Stimulated activated CD4-positive, alpha-beta T cell treated with anti-CD3 and anti-CD28 coated beads, Interleukin-2, amount 100 ng/mL, for 48 hours (primary cell): ENCODE measurements at places on chromosomes 2 and 18.

- DNase-seq = no peak
Measured at GRCh38 chr2:33496726-33497125, 20.3 kb downstream of the RASGRP3 start.

DNA sequence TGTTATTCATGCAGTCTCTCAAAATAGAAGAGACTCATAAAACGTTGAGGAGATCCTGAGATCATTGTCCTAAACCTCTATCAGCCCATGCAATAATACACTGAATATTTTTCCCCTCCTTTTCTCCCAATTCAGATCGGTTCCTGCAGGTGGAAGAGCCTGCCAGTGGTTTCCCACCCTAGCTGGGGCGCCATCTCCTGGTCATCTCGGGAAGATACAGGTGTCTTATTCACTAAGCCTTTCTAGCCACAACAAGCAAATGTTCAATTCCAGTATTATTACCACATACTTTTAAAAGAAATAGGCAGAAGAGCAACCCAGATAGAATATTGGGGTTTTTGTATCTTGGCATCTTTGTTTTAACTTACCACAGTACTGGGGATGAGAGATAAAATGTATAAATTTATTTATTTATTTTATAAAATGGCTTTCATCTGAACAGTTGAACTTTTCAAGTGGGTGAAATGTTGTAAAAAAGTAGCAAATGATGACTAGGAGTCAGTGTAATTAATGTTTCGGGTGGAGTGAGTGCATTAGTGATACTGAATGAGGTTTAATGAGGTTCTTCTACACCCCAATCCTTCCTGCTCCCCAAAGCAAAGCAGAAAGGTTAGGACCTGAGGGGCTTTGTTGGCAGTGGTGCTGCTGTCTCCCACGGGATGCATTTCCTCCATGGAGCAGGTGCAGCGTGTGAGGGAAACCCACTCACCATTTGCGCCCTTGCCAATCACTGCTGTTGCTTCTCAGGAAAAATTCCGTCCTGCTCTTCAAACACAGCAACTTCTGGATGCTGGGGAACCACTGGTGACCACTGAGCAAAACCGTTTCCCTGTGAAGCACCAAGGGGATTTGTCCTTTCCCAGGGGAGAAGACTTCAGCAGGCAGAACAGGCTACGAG, 147.1 kb upstream of the FHL2 start:
- peak; percentile 74 for DNase-seq

GRCh38 chr18:75066936-75067335, 142.0 kb downstream of the PTGR3 start:
- DNase-seq = no peak

GRCh38 chr2:45789317-45789716, 137.8 kb downstream of the PRKCE start:
- DNase-seq = no peak

- no peak for DNase-seq
Measured at GRCh38 chr2:3433339-3433699, 53.8 kb downstream of the TRAPPC12 start.

DNA sequence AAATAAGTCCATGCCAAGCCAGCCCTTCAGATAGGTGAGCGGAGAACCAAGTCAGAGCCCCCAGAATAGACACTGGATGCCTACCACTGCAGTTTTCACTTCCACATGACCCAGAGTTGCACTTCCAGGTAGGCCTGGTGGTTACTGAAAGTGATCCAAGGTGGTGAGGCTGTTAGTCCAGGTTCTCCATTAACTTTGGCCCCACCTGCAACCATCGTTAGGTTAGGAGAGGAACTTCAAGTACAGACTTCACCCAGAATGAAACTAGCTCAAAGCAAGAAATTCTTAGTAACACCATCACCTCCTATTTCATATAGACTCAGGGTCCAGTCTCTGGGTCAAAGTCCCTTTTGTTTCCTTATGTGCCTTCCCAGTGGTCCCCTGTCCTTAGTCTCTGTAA, 293.1 kb upstream of the ID2 start:
- no peak for DNase-seq

DNA sequence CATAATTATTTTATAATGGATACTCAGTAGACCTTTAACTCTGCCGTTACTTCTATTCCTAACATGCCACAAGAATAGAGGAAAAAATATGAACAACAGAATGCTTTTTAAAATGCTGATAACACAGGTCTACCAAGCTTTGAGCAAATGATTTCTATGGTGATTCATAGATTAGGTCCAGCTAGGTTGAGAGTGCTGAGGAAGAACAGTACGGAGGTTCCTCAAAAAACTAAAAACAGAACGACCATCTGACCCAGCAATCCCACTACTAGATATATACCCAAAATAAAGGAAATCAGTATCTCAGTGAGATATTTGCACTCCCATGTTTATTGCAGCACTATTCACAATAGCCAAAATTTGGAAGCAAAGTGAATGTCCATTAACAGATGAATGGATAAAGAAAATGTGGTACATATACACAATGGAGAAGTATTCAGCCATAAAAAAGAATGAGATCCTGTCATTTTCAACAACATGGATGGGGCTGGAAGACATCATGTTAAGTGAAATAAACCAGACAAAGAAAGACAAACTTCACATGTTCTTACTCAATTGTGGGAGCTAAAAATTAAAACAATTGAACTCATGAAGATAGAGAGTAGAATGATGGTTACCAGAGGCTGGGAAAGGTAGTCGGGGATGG, 111.6 kb upstream of the SERTAD2 start:
- no peak for DNase-seq

GRCh38 chr2:9818097-9818496, 25.2 kb upstream of the TAF1B start:
- no peak for DNase-seq

- no peak for DNase-seq
Measured at GRCh38 chr2:74493546-74493945, 5.9 kb downstream of the LBX2 start.

- DNase-seq = no peak
Measured at GRCh38 chr18:50189160-50189559, 5.8 kb downstream of the MYO5B start.

GRCh38 chr18:11871501-11871900, 20.3 kb downstream of the CHMP1B start:
- no peak for DNase-seq

DNA sequence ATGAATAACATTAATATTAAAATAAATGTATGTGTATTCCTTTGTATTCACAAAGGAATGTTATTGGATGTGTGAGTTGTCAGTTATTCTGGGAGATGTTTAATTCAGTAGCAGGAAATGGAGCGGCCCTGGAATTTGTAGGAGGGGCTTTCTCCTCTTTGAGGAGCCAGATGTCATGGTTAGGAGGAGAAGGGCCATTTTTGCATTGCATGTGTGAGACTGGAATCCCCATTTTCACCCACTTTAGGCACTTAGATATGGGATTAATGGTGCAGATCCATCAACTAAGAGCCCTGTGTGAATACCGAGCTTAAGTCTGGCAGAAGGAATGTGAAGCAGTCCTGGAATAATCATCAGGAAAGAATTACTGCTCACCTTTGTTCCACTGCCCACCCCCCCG, 439.2 kb downstream of the PARD3B start:
- no peak for DNase-seq

DNA sequence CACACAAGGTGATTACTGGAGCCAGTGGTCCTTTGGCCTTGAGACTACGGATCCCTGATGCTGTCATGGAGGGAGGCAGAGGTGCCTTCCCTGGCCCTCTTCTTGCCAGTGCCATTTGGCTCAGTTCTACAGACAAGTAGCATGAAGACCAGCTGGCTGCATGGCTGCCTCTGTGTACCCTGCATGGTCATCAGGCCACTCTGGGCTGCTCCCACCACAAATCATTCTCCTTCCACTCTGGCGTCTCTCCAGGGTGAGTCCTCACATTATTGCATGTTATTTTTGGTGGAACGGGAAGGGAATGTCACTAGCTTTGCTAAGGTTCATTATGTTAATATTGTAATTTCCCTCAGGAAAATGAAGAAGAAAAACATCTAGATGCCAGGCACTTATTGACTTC, 229.8 kb downstream of the VAPA start:
- DNase-seq = no peak

DNA sequence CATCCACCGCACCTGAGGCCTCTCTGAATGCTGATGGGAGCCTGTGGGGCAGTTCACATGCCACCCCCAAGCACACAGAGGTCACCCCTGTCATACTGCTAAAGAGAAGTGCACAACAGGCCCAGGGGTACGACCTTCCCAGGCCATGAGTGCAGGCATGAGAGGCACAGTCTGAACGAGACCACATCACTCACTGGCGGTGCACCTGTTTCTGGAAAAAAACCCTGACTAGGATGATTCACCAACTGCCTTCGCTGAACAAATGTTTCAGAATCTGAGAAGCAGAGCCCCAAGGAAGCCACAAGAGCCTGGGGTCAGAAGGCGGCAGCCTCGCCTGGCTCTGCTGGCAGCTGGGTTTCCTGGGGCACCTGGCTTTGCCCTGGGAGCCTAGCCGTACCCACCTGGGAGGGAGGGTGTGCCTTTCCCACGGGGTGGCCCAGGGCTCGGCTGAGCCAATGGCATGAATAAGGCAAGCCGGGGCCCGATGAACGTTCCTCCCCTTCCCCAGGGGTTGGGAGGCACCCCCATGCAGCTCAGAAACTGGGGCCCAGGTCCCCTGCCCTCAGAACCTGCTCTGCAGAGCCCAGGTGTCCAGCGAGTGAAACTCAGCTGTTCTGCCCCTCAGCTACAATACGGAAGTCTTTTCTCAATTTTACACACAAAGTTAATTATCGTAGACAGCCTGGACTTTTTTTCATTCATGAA, 73.8 kb downstream of the HDAC4 start:
- DNase-seq = peak; percentile 53

DNA sequence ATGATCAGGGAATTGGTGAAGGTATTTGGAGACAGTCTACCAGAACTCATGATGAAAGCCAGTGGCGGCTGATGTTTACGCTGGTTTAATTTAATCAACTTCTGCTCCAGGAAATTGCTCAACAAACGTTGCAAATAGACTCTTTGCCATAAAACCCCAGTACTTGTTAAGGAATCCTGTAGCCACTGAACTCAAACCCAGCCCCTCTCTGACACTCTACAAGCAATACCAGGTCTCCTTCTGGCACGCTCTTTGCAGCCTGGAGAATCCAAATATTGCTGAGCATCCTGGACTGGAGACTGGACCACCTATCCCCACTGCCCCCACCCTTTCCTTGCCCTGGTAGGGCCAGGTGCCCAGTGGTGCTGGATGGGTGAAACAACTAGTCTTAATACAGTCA, 308.2 kb downstream of the FBXO15 start:
- DNase-seq = no peak

GRCh38 chr2:190979906-190980629, 33.9 kb downstream of the STAT1 start:
- DNase-seq = no peak

GRCh38 chr2:224555823-224556366, 29.3 kb downstream of the CUL3 start:
- DNase-seq = no peak

DNA sequence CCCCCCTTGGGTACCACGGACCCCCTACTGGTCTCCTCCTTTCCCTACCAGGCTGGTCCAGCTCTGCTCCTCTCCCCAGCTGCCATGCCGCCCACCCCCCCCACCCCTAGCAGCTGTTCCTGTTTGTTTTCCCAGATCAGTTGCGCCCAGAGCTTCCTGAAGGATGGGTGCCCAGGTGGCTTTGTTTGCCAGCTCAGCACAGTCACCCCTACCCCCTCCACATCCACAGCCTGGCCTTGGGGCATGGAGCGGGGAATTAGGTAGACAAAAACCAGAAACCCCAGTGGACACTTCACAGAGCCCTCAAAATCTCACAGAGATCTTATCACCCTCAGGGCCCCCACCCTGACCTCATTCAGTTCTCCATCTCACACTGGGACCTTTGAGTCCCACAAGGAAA, 3.7 kb upstream of the CRYBA2 start:
- no peak for DNase-seq

GRCh38 chr2:231521443-231521842, 8.8 kb downstream of the NMUR1 start:
- DNase-seq = no peak

DNA sequence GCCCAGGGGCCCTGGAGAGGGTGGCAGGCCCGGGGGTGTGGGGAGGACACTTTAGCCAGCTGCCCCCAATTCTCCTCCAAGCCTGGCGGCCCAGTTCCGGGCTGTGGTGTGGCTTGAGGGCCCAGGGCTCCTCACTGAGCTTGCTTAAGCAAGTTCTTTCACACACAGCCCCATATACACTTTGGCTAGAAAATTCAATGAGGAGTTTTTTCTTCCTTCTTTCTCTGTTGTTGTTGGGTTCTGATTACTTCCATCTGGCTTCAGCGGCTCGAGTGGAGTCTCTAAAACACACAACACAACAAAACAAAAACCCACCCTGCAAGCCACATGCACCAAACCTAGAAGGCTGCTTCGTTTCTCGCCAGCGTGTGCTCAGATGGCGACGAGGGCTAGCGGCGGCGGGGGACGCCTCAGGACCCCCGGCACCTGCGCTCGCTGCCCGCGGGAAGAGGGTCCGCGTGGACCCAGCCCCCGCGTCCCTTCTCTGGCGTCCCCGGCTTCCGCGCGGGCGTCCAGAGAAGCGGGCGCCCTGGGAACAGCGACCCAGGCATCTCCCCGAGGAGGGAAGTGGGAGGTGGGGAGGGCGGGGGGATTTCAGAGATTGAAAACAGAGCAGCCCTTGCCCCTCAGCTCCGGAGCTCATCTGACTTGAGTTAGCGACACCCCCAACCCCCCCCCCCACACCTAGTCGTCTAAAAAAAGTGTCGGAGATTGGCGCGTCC, 577 bp upstream of the GLI2 start:
- DNase-seq = no peak

DNA sequence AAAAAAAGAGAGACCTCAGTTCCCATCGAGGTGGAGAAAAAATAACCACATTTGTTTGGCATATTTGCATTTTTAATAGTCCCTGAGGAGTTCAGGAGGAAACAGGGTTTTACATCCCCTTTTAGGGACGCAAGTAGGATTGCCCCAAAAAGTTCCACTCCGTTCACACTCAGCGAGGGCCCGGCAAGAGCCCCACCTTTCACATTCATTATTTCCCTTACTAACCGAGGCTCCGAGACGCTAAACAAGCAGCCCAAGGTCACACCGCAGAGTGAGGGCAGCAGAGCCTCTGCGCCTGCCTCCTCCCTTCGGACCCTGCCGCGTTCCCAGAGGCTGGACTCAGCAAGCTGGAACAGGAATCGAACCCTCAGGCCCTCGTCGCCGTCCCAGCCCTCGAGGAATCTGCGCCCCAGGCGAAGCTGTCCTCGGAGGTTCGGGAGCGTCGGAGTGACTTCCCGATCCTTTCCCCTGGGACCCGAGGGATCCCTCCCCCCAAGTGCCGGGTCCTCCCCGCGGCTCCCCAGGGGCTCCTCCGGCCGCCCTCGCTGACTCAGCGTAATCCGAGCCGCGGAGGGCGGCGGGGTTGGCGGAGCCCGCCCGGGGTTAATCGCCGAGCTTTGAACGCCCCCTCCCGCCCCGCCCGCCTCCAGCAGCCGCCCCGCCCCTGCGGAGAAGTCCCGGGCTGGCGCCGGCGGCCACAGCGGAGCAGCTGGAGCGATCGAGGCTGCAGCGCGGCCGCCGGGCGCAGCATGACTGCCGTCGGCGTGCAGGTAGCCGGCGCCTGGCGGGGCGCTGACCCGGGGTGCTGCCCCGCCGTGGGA, at the start of gene TMEM37:
TMEM37 (plus strand) TSS at position 700 of the 821 bp plus-strand sequence; CDS start at position 750, 50 bp downstream.
- DNase-seq = no peak

DNA sequence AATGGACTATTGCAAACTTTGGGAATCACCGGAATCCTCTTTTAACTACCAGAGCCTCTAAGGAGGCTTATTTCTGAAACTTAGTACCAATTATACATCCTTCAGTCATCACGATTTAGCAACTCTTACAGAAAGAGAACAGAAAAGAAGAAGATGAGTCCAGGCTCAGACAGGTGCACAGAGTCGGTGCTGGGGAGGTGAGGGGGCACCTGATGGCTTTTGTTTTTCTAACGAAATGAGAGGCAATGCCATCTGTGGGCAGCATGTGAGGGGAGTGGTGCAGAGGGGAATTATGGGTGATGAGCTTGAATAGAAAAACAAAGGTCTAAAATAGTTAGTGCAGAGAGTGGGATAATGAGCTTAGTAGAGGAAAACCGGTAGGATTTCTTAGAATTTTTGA, 522.6 kb downstream of the CMPK2 start:
- no peak for DNase-seq
